ENCODE measurements at places on chromosomes 5 and 9. TPM values are rescaled to one million over a fixed set of nuclear protein-coding genes. Genes with fewer than 3 reads are reported as not detected.

DNA sequence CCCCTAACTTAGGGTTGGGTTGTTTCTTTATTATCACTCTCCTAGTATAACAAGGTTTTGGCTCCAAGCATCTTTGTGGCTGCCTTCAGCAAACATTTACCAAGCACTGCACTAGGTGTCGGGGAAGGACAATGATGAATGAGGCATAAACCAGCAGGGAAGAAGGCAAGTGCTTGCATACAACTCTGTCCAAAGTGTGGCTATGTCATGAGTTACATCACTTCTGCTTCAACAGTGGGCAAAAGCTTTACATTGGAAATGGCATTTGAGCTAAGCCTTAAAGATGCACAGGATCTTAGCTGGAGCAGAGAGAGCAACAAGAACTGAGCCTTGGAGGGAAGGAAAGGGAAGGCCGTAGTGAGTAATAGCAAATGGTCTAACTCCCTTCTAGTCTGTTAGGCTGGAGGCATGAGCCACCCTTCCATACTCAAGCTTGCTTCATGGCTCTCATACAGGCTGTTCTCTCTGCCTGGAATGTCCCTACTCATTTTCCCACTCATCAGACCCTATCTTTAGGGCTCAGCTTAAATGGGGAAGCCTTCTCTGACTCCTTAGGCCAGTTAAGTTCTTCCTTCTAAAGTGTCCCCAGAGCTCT, 121.8 kb downstream of the SEMA6A start:
- DNase-seq = no peak

- DNase-seq = no peak
These were observed 131.3 kb upstream of the PPP1R26 start for GRCh38 chr9:135348076-135348787.

- DNase-seq = no peak
These were observed 124.3 kb upstream of the NR3C1 start for GRCh38 chr5:143527808-143528207.

GRCh38 chr9:8802242-8802641, 1002.7 kb upstream of the DMAC1 start:
- no peak for DNase-seq

DNA sequence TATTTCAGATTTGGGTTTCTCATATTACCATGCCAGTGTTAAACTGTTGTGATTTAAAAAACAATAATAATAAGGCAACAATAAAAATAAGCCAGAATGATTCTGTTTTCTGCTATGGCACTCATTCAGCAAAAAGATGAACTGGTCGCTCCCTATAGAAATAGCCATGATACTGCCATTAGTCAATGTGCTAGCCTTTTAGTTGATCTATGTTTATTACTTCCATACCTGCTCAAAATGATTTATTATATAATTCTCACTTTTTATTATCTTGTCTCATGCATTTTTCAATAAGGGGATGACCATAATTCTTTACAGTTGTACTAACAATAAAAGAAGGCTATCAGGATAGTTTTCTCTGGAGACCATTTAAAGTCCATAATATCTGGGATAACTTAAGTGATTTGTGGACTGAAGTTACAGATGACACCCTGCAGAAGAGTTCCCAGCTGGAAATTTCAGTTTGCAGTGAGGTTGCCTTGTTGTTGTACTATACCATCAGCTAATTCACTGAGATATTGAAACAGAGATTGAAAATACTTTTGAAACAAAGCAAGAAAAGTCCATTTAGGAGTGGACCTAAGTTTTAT, 334.3 kb downstream of the GABRB2 start:
- DNase-seq = no peak

DNA sequence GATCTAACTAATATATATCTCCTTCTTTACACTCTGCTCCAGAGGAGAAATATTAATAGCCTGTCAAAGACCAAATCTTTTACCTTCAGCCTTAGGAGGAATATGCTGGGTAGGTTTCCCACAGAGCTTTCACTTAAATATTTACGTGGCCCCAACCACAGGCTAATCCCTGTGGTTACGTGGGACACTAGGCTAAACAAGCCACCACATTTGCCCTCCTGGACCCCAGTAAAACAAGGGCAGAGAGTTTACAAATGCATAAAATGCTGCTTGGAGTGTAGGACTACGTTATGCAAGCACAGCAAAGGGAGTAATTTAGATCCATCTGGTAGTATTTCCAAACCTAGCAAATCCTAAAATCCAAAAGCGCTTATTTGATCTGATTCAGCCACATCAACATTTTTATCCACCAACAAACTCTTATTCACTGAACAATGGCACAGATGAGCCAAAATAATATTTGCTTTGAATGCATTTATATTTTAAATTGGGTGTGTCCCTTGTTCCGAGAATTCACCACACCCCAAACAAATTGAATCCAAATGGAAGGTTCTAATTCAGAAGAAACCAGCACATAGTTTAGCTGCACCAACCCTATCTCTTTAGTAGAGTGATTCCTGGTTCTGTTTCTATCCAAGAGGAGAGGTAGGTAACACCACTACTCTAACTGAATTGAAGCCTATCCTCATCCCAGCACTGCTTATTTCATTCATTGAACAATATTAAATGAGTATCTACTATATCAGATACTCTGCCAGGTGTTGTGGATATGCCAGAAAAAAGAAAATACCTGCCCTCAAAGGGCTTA, 179.0 kb downstream of the TSSK1B start:
- DNase-seq = no peak

DNA sequence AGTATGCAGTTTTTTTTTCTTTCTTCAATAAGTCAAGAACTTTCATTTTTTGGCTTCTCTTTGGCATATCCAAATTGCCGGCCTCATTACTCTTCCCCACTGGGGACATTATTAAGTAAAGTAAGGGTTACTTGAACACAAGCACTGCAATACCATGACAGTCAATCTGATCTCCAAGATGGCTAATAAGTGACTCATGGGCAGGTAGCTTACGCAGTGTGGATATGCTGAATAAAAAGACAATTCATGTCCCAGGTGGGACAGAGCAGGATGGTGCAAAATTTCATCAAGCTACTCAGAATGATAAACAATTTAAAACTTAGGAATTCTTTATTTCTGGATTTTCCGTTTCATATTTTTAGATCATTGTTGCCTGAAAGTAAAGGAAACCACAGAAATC, 671.8 kb downstream of the ACTL7B start:
- no peak for DNase-seq

DNA sequence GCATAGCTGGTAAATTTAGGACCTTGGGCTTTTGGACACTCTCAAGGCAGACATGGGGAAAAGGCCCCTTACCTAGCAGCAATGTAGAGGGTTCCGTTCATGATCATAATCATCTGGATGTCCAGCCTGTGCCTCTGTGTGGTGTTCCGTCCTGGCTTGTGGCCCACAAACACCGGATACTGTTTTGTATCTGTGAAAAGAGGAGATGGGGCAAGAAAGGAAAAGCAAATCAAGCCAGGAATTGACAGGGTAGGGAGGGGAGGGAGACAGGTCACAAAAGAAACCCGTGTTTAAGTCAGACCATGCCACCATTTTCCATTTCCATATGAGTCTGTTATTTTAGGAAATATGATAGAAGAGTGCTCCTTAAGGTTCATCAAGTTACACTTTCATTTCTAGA, 72.5 kb downstream of the SEMA6A start:
- DNase-seq = no peak

- DNase-seq = peak; percentile 38
These were observed 30.1 kb downstream of the QRFP start for GRCh38 chr9:130866474-130866965.

DNA sequence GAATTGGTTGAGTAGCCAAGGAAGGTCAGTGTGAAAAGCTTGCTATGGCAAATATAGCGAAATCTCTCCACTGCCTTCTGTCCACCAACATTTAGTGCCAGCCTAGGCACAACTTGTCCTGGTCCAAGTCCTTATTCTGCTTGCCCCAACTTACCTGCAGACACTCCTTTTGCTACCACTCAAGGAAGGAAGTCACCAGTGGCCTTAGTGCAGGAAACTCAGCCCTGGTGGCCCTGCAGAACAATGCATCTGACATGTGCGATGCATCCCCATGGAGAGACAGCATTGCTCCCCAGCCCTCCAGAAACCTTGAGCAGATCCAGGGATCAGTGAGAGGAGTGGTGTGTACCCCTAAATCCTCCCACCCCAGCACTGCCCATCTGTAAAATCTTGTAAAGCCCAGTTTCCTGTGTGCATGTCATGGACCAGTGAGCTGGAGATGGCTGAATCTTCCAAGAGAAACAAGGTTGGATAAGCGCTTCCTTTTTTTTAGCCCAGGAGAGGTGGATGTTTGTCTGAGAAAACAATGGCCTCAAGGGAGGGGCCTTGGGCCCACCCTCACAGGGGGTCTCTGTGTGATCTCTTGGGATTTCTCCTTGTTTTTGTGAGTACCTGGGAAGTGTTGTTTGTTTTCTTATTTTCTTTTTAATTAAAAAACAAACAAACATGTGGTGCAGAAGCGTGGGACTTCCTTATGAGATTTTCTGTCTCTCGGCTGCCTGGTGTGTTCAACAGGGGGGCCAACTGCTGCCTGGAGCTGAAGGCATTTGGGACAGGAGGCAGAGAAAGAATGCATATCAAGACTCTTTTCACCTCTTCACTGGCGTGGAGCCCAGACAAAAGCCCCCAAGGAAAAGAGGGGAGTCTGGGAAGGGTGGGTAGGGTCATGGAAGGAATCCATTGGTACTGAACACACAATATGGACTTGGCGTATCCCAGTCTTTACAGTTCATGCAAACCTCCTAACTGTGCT, 3.6 kb downstream of the FOXI1 start:
- DNase-seq = no peak

DNA sequence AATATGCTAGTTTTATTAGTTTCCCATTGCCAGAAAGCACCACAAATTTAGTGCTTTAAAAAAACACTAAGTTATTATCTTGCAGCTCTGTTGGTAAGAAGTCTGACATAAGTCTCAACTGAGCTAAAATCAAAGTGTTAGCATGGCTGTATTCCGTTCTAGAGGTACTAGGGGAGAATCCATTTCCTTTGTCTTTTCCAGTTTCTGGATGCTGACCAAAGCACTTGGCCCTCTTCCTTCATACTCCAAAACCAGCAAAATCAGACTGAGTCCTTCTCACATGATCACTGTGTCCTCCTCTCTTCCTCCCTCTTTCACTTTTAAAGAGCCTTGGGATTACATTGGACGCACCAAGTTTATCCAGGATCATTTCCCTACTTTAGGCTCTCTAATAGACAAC, 9.5 kb downstream of the CDH18 start:
- DNase-seq = no peak

DNA sequence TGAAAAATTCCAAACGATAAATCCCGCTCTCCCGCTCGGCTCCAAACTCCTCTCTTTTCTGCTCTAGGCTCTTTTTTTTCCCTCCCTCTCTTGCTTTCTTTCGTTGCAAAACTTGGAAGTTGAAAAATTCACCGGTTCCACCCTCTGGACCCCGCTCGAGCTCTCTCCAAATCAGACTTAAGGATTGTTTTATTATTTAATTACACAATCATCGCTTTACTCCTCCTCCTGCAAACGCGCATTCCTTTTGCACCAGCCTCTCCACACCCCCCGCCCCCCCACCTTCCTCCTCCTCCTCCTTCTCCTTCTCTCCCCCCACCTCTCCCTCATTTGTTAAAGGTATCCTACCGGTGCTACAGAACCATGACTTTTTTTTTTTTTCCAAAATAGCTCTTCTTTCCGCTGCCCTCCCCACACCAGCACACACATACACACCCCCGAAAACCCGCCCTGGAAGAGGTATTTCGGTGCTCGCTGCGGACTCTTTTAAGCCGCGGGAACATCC, 535 bp upstream of the NFIB start:
- no peak for DNase-seq

- peak; percentile 85 for DNase-seq
These were observed 41.2 kb downstream of the SLC22A5 start for GRCh38 chr5:132410451-132411303.

DNA sequence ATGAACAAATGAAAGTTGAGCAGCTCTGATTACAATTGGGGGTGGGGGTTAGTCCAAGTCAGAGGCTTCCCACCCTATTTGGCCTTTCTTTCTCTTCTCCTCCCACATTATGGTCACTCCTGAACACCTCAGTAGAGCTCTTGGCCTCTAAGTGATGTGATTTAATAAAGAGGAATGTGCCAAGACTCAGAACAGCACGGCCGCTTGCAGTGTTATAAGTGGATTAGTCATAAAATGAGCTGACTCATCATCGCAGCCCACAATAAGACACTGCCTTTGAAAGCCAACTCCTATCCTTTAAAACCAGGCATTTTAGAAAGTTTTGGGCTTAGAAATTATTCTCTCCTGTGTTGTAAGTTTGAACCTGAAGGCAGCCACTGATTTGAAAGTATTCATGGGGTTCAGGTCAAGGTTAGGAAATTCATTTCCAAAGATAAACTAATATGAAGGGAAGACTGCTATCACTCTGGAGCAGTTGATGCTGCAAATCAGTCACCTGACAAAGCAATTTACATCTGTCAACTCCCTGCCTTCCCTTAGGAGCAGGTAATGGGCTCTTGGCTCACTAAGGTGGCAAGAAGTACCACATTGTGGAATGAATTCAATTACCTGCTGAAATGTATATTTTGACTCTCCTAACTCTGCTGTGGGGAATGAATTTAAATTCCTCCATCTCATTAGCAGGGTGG, 283.6 kb upstream of the NMUR2 start:
- no peak for DNase-seq

- DNase-seq = no peak
These were observed 254.2 kb downstream of the ARHGAP26 start for GRCh38 chr5:143024228-143024920.

DNA sequence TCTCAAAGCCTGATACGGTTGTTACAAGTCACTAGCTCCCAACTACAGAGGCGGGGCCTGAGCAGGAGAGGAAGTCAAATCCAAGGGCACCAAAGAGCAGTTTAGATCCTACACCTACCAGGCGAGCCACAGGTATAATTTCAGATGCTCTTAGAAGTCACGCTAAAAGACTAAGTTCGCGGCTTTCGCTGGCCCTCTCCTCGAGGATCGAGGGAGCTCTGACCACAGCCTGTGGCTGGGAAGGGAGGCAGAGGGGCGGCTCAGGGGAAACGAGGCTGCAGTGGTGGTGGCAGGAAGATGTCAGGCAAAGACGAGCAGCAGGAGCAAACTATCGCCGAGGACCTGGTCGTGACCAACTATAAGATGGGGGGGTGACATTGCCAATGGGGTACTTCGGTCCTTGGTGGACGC, 48.6 kb downstream of the SEMA4D start:
- DNase-seq = no peak

The PDCD1LG2 gene
- total RNA-seq = 1.1 TPM

The CDKN2B gene
- total RNA-seq = 1.4 TPM

The MYMK gene
- not detected for total RNA-seq

The TAS2R1 gene
- not detected for total RNA-seq

The TMEM174 gene
- not detected for total RNA-seq

The TAF11L13 gene
- not detected for total RNA-seq

The GNA14 gene
- not detected for total RNA-seq

The CARTPT gene
- total RNA-seq = not detected

The TRAF1 gene
- 167 TPM for total RNA-seq

The OLFML2A gene
- not detected for total RNA-seq

The PCDHGA3 gene
- not detected for total RNA-seq

Measured in CD4-positive, CD25-positive, alpha-beta regulatory T cell (primary cell).